ENCODE measurements at places on chromosomes 12 and 14. TPM values are rescaled to one million over a fixed set of nuclear protein-coding genes. Genes with fewer than 3 reads are reported as not detected.

The FAM90A1 gene
- total RNA-seq, result not detected

GRCh38 chr12:132941336-132941954 lies 14.7 kb downstream of the ZNF605 start:
- DNase-seq, result no peak

The CLEC1A gene
- not detected for total RNA-seq

The CLEC4A gene
- 2.1 TPM for total RNA-seq

GRCh38 chr12:94208622-94208966 lies 60.2 kb downstream of the PLXNC1 start:
- DNase-seq, result no peak

- DNase-seq, result no peak
Observed at GRCh38 chr14:72864712-72865365, 29.1 kb downstream of the DPF3 start.

DNA sequence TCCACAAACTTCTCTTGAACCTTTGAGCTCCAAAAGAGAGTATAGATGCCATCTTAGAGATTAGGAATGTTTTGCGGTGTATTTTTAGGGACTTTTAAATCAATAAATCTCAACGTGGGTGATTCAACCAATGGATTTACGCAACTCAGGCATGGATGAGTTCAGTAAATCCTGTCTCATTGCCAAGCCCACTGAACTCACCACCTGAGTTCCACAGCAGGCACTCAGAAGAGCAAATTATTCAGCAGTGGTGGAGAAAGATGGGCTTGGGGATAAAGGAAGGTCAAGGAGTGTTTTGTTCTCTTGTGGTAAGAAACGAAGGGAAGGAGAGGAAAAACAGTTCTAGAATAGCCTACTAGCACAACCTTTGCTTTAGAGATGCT lies 68.7 kb upstream of the HMGA2 start:
- DNase-seq, result no peak

DNA sequence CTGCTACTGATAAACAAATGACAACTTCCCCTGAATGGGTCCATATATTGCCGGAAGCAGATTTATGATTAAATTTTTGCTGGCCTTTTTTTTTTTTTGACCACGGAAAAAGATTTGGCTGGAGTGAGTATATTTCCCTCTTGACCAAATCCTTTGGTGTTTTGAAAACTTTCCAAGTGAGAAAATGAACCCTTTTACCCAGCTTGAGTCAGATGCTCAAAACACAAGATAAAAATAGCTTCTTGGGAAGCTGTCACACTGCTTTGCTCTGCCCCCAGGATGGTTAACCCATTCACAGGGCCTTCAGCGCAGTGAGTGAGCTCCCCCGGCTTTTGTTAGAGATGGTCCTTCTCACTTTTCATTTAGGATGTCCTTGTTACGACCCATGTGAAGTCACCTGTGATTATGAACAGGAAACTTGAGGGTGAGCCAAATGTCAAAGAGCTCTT lies 224.3 kb downstream of the PELI2 start:
- DNase-seq, result no peak

DNA sequence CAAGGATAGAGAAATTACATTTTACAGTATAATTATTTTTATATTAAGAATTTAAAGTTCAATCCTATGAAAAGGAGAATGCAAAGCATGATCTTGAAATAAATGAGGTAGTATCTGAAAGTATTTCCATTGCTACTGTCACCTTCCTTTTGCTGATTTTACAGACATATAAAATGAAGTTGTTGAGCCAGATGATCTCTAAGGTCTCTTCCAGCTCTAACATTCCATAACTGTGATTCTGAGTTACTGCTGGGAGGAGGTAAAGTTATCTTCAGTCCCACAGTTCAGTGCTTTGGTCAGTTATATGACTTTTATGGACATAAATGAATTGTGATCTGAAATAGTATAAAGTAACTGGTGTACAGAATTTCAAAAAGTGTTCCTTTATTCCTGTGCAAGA lies 52.8 kb downstream of the SLC38A6 start:
- no peak for DNase-seq

DNA sequence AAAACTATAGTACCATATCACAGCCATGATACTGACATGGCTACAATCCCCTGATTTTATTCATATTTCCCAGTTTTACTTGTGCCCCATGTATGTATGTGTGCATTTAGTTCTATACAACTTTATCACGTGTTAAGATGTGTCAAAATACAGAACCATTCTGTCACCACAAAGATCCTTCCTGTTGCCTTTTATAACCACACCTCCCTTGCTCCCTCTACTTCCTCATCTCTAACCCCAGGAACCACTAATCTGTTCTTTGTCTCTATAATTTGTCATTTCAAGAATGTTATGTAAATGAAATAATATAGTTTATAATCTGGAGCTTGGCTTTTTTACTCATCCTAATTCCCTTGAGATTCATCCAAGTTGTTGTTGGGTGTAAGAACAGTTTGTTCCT lies 358.4 kb downstream of the DPF3 start:
- peak; percentile 43 for DNase-seq

The KCNC2 gene
- not detected for total RNA-seq

The C12orf50 gene
- total RNA-seq, result 0.09 TPM

The TAS2R9 gene
- total RNA-seq, result not detected

- DNase-seq, result no peak
Observed at GRCh38 chr12:57330992-57331391, 80.0 kb upstream of the STAC3 start.

GRCh38 chr14:85451421-85451820 lies 78.5 kb upstream of the FLRT2 start:
- no peak for DNase-seq

- DNase-seq, result no peak
Observed at GRCh38 chr12:29574500-29574899, 77.0 kb upstream of the OVCH1 start.

The B3GNT4 gene
- 0.93 TPM for total RNA-seq

GRCh38 chr14:68373124-68373646 lies 419.7 kb downstream of the ZFP36L1 start:
- DNase-seq, result no peak

DNA sequence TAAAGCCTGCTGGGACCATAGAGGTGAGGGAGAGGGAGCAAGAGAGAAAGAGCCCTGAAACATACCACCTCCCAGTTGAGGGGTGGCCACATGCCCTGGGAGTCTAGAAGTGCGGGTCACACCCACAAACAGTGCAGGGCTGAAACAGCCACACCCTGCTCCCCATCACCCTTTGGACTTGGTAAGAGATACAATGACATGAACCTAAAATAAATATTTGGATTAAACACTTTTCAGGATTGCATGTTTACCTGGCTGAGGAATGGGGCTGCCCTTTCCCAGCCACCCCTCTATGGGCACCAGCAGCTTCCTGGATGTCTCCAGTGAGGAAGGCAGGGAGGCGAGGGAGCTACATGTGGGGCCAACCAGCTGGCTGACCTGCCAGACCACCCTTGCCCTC lies 39.0 kb upstream of the TC2N start:
- no peak for DNase-seq

The EEA1 gene
- 16.4 TPM for total RNA-seq

The KRT6C gene
- total RNA-seq, result not detected

DNA sequence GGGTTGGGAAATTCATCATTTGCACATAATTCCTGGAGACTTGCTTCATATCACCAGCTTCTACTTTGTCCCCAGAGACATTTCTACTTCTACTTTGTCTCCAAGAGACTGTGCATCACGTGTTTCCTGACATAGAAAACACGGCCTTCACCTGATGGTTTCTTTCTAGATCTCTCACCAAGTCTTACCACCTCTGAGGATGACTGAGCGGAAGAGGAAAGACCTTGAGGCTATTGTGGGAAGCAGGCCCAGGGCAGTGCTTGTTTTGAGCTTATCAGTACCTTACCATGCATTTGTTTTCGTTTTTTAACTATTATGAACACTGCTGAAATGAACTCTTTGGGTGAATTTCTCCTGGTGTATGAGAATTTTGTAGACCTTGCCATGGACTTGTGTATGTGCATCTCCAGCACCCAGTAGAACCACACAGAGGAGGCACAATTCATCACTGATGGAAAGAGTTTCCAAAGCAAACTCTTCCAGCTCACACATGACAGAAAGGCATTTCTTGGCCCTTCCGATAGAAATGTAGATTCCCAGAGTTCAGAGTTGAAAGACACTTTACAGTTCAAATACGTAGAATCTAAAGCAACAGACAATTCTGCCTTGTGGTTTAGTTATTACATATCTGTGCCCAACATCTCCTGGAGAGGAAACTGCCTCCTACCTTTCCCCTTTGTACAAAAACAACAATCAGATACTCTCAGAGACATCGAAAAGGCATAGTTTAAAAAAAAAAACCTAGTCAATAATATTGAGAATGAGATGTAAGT lies 434.7 kb downstream of the FUT8 start:
- DNase-seq, result peak; percentile 92

DNA sequence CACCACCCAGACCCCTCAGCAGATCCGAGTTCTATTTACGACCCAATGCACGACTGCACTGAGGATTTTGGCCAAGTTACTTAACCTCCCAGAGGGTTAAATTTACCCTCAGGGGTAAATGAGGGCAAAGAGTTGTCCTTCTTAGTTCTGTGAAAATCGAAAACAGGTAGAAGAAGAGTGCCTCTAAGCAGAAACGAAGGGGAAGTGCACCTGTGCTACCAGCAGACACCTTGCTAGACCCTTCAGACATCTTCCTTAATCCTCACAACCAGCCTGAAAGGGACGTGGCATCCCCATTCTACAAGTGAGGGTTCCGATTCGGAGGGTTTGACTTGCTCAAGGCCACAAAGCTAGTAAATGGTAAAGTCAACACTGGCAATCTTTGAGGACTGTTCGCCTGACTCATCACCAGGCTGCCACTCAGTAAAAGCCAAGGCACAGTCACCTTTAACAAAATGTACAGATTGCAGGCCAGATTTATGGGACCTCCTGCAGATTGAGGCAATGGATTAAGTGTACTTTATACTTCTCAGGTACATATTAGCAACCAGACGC lies 1.6 kb downstream of the GSG1 start:
- DNase-seq, result peak; percentile 46

The GPR84 gene
- total RNA-seq, result not detected

The RERGL gene
- total RNA-seq, result not detected

DNA sequence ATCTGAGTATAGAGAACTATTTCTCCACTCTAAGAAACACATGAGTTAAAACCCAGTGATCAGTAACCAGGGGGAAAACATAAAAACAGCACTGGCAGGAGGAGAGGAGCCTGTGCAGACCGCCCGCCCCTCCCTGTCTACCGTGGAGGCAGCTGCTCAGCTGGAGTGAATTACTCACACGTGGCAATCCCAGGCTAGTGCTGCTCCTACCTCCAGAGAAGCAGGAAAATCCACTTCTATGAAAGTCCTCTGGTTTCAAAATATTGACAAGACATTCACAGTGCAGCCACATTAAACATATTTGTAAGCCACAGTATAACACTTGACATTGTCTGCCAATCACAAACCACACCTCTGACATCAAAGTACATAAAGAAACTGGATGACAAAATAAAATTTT lies 16.7 kb downstream of the TMEM132D start:
- no peak for DNase-seq

- no peak for DNase-seq
Observed at GRCh38 chr12:54704202-54704601, 56.0 kb upstream of the DCD start.

- DNase-seq, result no peak
Observed at GRCh38 chr14:77469539-77469938, 11.6 kb downstream of the AHSA1 start.

- no peak for DNase-seq
Observed at GRCh38 chr12:126362493-126362892, 1297.3 kb downstream of the AACS start.

- no peak for DNase-seq
Observed at GRCh38 chr14:75399321-75399720, 28.5 kb upstream of the JDP2 start.

The KRT5 gene
- not detected for total RNA-seq

DNA sequence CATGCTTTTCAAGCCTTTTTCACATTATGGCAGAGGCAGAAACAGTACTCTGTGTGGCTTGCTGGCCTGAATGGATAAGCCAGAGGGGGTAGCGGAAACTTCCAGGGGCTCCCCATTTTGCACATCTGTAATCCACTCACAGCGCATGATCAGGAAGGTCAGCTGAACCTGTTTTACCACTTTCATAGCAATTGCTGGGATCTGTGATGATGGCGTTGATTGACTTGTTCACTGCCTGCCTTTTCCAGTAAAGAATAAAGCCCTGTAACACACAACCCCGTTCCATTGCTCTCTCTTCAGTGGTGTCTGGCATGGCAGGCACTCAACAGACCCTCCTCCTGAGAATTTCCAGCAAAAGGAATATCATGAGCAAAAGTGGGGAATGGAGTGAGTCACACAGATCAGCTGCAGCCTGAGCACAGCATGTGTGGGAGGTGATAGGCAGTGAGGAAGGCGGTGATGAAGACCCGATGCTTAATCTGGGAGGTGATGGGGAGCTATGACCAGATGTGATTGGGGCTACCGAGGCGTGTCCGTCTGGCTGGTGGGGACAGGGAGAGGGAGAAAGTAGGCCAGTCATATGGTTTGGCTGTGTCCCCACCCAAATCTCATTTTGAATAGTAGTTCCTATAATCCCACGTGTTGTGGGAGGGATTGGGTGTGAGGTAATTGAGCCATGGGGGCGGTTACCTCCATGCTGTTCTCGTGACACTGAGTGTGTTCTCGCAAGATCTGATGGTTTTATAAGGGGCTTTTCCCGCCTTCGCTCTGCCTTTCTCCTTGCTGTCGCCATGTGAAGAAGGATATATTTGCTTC lies 44.7 kb upstream of the CHST11 start:
- DNase-seq, result no peak

The DAO gene
- not detected for total RNA-seq

- DNase-seq, result no peak
Observed at GRCh38 chr14:24903337-24903736, 146.6 kb downstream of the STXBP6 start.

The OR2AP1 gene
- total RNA-seq, result not detected

The SIX1 gene
- total RNA-seq, result not detected

The DDX51 gene
- total RNA-seq, result 42.1 TPM

The SLC48A1 gene
- total RNA-seq, result 12.1 TPM

- no peak for DNase-seq
Observed at GRCh38 chr12:94762943-94763342, 112.6 kb upstream of the TMCC3 start.

DNA sequence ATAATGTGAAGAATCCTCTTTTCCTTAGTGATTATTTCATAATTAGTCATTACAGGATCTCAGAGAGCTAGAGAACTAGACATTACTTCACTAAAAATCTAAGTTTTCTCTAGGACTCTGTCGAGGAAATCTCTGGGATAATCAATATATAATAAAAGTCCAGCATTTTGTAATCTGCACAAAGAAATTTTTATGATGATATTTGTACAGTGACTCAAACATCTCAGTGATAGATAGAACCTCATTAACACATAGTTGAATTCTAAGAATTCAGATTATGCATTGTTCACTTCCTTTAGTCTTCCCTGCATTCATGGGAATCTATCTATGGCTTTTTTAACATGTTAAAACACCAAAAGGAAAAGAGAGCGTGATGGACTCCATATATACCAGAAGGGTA lies 11.0 kb downstream of the ITPR2 start:
- no peak for DNase-seq

GRCh38 chr12:96401076-96401871 lies 1.0 kb upstream of the CDK17 start:
- peak; percentile 57 for DNase-seq
